ENCODE measurements at places on chromosomes 6 and 20.

GRCh38 chr20:23641936-23642751, 4.4 kb upstream of the CST3 start:
- no peak for DNase-seq

DNA sequence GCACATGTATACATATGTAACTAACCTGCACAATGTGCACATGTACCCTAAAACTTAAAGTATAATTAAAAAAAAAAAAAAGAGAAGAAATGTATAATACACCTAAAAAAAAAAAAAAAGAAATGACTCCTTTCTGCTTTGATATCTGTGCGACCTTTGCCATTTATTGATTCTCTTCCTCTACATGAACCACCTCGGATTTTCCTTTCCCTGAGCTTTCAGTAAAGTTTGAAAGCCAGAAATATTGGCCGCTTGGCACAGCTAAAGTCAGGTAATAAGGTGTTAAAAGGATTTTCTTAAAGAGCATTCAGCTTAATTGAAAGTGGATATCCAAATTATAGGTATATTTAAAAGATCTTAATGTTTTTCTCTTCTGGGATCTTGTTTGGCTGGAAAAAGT, 12.6 kb upstream of the ASCC3 start:
- DNase-seq = no peak

- DNase-seq = no peak
Observed at GRCh38 chr6:5730585-5731263, 276.0 kb downstream of the NRN1 start.

DNA sequence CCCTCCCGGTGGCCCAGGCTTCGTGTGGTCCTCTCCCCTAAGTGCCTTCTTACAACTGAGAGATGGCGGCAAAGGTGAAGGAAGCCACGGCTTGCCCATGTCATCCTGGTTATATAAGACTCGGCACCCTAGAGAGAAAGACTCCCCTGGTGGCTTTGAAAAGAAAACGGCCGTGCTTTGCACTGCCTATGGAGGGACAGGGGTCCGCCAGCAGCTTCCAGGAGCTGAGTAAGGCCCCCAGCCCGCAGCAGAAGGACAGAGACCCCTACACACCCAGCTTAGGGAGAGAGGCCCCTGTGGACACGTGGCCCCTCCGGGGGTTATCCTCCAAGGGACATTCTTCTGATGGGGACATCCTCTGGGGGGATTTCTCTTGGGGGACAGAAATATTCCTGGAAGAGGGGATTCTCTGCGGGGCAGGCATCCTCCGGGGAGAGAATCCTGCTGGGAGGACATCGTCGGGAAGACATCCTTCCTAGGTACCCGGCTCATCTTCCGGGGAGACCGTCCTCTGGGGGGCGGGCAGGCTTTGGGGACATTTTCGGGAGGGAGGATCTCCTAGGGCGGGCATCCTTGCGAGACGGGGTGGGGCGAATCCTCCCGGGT, 511 bp upstream of the OGFR start:
- no peak for DNase-seq

GRCh38 chr6:142258757-142259156, 43.0 kb upstream of the ADGRG6 start:
- DNase-seq = no peak

GRCh38 chr6:125899726-125900182, 56.8 kb upstream of the HINT3 start:
- DNase-seq = no peak

DNA sequence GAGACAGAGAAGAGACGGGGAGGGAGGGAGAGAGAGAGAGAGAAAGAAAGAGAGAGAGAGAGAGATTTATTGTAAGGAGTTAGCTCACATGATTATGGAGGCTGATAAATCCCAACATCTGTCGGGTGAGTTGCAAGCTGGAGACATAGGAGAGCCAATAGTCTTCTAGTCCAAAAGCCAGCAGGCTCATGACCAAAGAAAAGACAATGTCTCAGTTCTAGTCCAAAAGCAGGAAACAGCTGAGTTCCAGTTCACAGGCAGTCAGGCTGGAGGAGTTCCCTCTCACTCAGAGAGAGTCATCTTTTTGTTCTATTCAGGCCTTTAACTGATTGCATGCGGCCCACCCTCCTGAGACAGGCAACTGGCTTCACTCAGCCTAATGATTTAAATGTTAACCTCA, 416.6 kb downstream of the PREX1 start:
- no peak for DNase-seq

GRCh38 chr6:30991891-30992290, 8.4 kb downstream of the MUC21 start:
- DNase-seq = no peak

DNA sequence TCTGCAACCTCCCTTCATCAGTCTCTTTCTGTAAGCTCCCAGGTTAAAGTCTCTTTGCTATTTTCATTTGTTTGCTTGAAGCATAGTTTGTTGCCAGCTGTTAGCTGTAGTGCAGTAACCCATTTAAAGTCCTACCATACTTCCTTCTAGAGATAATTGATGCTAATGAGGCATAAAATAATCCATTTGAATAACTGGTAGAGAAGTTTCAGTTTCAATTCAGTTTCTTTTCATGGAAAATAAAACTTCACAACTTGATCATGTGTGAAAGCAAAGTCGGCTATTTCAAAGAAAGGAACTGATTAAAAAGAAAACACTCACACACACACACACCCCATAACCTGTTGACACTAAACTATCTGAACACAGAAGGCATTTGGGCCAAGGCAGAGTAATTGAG, 68.5 kb upstream of the TENT5A start:
- DNase-seq = no peak

GRCh38 chr6:16064671-16065072, 64.2 kb upstream of the MYLIP start:
- DNase-seq = no peak

DNA sequence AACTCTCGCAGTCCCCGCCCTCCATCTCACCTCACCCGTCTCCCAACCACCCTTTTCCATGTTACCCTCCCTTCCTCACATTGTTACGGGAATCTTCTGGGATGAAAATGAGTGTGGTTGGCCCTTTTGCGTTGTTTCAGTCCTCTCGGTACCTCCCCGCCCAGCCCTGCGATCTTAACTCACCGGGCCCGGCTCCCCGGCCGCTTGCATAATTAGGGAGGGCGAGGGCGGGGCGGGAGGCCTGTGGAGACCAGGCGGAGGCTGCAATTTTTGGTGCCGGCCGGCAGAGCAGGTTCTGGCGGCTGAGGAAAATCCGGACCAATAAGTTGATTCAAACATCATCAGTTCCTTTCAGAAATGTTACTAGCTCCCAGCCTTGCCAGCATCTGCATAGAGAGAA, 25.2 kb downstream of the TFAP2B start:
- DNase-seq = no peak

DNA sequence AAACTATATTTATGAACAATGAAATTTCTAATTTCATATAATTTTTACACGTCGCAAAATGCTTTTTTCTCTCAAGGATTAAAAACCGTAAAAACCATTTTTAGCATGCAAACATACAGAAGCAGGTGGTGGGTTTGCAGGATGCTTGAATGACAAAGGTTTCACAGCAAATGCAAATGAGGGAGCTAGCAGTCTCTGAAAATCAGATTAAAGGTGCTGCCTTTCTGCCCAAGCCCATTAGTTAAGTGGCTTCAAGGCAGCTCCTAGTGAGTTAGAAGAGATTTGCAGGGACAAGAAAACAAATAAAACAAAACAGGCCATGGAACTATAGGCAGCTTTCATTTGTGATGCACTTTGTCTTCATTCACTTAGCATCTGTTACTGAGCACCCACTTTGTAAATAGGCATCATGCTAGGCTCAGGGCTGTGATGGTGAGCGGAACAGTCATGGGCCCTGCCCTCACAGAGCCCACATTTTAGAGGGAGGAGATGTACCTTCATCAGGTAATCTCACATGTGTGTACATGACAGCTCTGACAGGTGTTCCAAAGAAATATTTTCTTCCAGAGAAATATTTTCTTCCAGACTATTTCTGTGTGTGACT, 29.5 kb downstream of the NAPB start:
- no peak for DNase-seq

GRCh38 chr6:13006578-13007300, 290.2 kb downstream of the PHACTR1 start:
- peak; percentile 62 for DNase-seq

DNA sequence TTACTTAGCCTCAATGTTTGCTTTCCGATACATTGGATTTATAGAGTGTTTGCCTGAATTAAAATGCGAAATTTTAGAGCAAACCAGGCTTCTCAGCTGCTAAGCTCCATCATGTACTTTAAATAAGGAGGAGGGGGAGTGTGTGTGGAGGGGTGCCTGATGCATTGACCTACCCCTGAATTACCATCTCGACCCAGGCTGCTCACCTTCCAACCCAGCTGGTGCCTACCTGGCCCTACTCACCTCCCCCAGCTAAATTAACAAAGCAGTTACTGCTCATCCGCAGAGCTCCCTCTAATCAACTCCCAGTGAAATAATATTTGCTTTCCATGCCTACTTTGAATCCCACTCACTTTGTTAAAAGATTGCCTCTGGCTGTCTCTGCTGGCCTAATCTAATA, 544.5 kb downstream of the MAFB start:
- DNase-seq = no peak

DNA sequence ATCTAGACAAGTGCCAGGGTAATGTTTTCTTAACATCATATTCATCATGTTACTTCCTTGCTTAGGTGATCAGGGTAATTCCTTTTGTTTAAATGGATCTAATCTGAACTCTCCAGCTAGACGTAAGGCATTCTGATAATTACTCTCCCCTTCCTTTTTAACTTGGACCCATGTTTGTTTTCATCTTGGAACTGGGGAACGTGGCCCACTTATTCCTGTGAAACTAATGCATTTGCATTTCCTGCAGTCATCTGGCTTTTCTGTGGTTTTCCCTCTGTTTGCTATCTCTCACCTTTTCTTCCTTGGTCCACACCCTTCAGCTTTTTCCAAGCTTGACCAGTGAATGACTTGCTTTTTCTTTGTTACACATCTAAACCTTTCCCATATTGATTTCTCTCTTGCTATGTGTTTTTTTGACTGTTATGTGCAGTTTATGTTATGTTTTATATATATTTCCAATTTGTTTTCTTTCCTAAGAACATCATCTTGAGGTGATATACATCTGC, 33.3 kb downstream of the SLX4IP start:
- DNase-seq = no peak

DNA sequence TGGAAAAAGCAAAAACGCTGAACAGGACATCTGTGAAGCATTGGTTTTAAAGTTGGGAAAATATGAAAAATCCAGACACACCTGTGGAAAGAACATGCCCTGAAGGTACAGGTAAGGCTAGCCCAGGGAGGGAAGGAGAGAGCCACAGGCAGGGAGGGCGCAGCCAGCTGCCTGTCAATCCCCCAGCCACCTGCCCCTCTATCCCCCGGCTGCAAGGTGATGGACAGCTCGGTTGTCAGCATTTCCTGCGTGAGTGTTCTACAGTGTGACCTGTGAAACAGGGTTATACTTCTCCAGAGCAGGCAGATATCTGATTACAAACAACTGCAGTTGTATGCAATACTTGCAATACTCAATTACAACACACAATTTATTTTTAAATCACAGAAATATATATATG, 358.1 kb downstream of the SMOC2 start:
- no peak for DNase-seq

DNA sequence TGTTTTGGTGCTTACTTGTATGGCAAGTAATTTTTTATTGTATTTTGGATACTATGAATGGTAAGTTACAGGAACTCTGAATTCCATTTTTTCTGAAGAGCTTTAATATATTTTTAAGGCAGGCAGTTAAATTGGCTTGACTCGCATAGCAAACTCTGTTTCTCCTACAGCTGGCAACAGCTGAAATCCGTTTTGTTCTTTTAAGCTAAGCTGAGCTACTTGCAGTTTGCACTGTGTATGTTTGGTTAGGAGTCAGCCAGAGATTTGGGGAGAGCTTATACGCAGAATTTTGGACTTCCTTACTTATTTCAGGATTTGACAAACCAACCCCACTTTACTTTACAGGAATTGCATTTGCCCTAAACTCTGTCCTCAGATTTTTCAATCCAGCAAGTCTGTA, 179.1 kb downstream of the COL19A1 start:
- no peak for DNase-seq

- DNase-seq = no peak
Observed at GRCh38 chr6:3026791-3027626, 27.3 kb downstream of the NQO2 start.

DNA sequence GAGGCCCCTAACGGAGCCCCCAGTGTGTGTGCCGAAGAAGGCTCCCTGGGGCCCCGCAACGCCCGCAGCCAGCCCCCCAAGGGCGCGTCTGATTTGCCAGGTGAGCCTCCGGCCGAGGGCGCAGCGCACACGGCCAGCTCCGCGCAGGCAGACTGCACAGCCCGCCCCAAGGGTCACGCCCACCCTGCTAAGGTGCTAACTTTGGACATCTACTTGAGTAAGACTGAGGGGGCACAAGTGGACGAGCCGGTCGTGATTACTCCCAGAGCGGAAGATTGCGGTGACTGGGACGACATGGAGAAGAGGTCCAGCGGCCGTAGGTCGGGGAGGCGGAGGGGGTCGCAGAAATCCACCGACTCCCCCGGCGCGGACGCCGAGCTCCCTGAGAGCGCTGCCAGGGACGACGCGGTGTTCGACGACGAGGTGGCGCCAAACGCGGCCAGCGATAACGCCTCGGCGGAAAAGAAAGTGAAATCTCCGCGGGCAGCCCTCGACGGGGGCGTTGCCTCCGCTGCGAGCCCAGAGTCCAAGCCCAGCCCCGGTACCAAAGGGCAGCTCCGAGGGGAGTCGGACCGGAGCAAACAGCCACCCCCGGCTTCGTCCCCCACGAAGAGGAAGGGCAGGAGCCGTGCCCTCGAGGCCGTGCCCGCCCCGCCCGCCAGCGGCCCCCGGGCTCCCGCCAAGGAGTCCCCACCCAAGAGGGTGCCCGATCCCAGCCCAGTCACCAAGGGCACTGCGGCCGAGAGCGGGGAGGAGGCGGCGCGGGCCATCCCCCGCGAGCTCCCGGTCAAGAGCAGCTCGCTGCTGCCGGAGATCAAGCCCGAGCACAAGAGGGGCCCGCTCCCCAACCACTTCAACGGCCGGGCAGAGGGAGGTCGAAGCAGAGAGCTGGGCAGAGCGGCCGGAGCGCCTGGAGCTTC, 117.0 kb downstream of the RTN4IP1 start:
- no peak for DNase-seq

DNA sequence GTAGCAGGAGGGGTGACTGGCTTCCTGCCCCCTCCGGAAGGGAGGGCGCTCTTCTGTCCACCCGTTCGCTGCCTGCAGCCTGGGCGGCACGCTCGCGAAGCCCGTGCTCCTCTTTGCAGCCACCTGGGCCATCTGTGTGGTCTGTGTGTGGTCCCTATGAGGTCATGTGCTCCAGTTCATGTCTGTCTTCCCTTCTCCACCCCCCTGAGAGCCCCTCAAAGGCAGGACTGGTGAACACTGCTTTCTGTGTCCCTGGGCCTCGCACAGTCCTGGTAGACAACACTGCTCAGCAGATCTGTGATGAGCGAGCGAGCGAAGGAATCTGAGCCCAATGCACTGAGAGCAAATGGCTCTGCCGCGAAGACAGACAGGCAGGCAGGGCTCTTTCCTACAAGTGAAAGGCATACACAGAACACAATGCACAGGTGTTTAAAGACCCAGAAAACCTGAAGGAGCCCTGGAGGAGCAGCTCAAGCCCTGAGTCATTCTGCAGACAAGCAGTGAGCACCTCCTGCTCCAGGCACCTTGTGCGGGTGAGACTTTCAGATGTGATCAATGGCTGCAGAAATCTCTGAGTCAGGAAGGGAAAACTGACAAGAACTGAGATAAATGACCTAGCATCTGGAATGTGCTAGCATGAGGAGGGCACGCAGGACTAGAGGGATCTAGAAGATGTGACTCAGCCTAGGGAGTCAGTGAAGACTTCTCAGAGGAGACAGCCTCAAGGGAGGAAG, 27.1 kb downstream of the PPP1R3G start:
- DNase-seq = no peak

All from LNCaP clone FGC (cell line).